ENCODE measurements at places on chromosomes 7 and 10. TPM values are rescaled to one million over a fixed set of nuclear protein-coding genes. Genes with fewer than 3 reads are reported as not detected.

ZNF467 gene
- 2.5 TPM for total RNA-seq

TFPI2 gene
- total RNA-seq = 0.30 TPM

MYO3A gene
- 1.4 TPM for total RNA-seq

- H3K36me3 ChIP-seq = no peaks in the 10 kb centered on the region
- DNase-seq = no peak
- H3K4me1 ChIP-seq = peaks cover 3% of the 10 kb centered on the region
- no peaks in the 10 kb centered on the region for H3K27me3 ChIP-seq
- no peak overlapping the region for H3K4me3 ChIP-seq
Measured at GRCh38 chr10:131928248-131929095, 27.7 kb downstream of the PPP2R2D start.

DNA sequence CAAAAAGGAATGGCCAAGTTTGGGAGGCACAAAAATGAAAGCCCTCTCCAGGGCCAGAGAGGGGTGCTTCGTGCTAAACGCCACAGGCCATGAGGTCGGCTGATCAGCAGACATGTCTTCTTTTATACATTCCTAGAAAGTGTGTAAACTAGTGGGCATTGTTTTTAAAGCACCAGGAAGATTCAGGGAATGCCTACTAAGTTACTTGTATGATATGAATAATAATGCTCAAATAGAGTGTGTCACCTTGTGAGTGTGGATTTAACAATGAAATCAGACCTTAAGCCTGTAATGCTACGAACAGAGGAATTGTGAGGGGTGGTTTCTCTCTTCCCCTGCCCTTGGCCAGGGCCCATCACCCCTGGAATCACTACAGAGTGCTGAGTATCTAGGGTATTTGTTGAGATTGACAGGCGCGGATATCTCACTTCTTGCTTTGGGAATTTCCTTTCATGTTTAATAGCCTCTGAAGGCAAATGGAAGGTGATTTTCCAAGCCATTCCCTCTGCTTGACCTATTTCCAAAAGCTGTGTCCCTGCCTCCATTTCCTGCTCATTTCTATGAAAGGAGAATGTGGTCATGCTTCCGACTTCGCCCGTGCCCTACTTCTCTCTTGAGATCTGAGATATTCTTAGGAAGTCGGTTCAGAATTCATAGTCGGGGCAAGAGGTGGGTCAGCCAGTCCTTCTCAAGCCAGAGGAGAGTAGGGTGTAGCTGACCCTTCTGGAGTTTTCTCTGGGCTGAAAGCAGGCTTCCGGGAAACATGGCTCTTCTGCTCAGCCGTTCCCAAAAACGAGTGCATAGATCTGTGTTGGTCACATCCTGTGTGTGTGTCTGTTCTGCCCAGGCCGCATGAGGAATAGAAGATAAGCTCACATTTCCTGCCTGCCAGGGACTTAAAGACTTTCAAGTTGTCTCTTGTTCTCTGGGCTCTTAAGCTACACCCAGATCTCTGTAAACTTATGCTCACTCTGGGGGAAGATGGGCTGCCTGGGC is 167.8 kb upstream of the ITGB1 start:
- H3K4me1 ChIP-seq = no peaks in the 10 kb centered on the region
- no peaks in the 10 kb centered on the region for H3K27me3 ChIP-seq
- no peak overlapping the region for H3K4me3 ChIP-seq
- no peaks in the 10 kb centered on the region for H3K36me3 ChIP-seq
- H3K27ac ChIP-seq = no peak overlapping the region

GRCh38 chr7:90178679-90179278 is 24.5 kb downstream of the STEAP1 start:
- no peak for DNase-seq
- H3K27me3 ChIP-seq = no peaks in the 10 kb centered on the region
- H3K4me3 ChIP-seq = no peak overlapping the region
- no peaks in the 10 kb centered on the region for H3K4me1 ChIP-seq
- H3K36me3 ChIP-seq = no peaks in the 10 kb centered on the region
- H3K27ac ChIP-seq = no peak overlapping the region

DNA sequence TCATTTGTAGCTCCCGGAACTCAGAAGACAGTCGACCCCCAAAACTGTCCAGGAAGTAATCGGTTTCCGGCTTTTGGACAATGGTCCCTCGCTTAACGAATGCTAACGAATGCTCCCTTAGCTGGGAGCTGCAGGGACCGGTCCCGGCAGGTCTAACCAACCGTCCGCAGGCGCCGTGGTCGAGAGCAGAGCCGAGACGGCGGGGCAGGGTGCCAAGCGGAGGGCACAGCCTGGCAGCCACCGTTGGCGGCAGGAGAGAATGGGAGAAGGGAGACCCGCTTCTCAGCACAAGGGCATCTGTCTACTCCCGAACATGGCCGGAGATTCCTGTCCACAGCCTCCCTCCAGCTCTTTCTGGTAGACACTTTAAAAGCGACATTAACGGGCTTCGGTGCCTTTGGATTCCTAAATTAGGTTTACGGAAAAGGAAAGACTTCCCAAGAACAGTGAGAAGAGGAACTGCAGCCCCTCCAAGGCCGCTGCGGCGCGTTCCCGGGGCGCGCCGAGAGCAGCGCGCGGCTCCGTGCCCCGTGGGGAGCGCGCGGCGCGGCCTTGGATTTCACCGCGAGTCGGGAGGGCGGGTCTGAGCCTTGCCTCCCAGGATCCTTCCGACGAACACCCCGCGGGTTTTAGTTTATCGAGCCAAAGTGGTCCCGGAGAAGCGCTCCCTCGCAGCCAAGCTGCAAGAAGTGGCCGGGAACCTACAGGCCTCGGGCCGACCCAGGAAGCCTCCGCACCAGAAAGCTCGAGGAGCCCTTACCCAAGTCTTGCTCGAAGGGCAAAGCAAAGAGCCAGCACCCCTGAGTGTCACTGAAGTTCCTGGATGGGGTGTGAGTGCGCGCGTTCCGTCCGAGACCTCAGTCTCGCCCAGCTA is 3.6 kb upstream of the TBX20 start:
- peaks cover 97% of the 10 kb centered on the region for H3K27me3 ChIP-seq
- H3K4me3 ChIP-seq = no peak overlapping the region
- H3K27ac ChIP-seq = no peak overlapping the region
- DNase-seq = no peak
- H3K4me1 ChIP-seq = peaks cover 8% of the 10 kb centered on the region

DNA sequence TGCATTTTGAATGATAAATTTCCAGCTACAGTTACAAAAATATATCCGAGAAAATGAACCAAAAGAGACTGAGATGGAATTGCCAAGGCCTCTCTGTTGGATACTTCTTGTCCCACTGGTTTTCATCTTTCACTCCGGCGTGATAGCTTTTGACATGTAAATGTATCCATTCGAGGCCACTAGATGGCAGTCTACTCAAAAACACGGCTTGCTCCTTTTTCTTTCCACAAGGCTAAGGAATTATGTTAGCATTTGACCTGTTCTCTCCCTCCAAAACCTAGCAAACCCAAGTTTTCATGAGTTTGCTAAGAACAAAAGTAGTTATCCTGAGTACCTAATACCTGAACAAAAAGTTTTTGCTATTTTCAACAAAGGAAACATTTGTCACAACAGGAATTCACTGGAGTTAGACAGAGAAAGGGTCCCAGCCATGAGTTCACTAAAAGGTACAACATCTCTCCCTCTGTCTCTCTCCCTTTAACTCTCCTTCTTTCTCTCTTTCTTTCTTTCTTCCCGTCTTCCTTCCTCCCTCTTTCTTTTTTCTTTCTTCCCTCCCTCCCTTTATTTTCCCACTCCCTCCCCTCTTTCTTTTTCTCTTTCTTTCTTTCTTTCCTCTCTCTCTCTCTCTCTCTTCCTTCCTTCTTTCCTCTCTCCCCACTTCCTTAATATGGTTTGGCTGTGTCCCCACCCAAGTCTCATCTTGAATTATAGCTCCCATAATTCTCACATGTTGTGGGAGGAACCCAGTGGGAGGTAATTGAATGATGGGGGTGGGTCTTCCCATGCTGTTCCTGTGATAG is 207.9 kb upstream of the MYO3A start:
- no peak overlapping the region for H3K27ac ChIP-seq
- H3K4me1 ChIP-seq = no peaks in the 10 kb centered on the region
- no peaks in the 10 kb centered on the region for H3K36me3 ChIP-seq
- H3K4me3 ChIP-seq = no peak overlapping the region
- H3K27me3 ChIP-seq = no peaks in the 10 kb centered on the region

DNA sequence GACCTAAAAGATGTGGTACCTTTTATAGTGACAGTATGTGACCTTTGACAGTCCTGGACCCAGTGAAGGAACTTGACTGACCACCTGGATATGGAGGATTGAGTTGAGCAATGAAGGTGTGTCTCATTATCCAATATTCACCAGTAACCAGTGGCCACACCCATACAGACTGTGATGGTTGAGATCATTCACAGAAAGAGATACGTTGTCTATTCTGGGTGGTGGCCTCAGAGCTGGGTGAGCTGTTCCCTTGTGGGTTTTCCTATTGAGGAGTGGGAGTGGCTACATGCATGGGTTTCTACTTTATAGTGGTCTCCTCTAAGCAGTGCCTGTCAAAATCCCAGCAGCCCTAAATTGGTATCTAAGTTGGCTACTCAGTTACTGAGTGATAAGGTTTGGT is 507.4 kb downstream of the SORCS3 start:
- no peaks in the 10 kb centered on the region for H3K36me3 ChIP-seq
- H3K4me1 ChIP-seq = no peaks in the 10 kb centered on the region
- H3K27me3 ChIP-seq = no peaks in the 10 kb centered on the region
- H3K4me3 ChIP-seq = no peak overlapping the region

All from colonic mucosa (tissue), 4 donors.